Cerebellar cortex (tissue), 1 donor: ENCODE measurements at places on chromosomes 13 and 19.
A peak's percentile ranks its signal among the peaks of the same experiment; 100 is the strongest.

DNA sequence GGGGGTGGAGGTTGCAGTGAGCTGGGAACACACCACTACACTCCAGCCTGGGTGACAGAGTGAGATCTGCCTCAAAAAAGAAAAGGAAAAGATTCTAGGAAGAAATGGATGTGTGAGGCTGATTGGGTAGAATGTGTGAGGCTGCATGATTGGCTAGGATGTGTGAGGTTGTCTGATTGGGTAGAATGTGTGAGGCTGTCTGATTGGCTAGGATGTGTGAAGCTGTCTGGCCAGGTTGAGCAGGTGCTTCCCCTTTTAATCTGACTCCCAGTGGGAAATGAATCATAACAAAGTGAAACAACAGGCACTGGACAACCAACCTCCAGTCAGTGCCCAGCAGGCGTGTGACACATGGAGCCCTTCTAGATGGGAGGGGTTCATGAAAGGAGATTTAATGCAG, 14.7 kb downstream of the C13orf46 start:
- DNase-seq = no peak

DNA sequence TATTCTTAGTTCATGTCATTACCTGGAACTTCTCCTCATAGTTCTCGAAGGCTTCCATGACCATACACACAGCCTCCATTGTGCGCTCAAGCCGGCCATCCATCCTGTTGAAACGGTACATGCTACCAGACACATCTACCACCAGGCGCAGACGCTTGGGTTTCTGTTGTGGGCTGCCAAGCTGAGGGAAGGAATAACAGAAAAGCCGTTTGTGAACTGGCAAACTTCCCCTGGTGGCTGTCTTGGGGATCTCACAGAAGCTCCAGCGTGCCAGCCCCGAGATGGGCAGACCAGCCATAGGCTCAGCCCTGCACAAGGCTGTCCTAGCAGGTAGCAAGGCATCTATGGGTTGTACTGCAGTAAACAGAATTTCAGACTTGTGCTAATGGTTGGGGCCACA, 130.1 kb downstream of the RGCC start:
- no peak for DNase-seq

GRCh38 chr19:4284176-4284958, 5.3 kb downstream of the SHD start:
- peak; percentile 56 for DNase-seq

- DNase-seq = no peak
These were observed 496.7 kb downstream of the COG6 start for GRCh38 chr13:40152145-40152544.

- peak; percentile 56 for DNase-seq
These were observed 27.8 kb downstream of the ANKRD10 start for GRCh38 chr13:110886870-110887596.

GRCh38 chr13:49627831-49628652, at the start of gene ARL11:
Gene ARL11, plus strand, starts transcription at chr13:49628507. Its CDS starts 1,941 bp downstream, at chr13:49630448.
- DNase-seq = no peak

- peak; percentile 42 for DNase-seq
These were observed 3.9 kb downstream of the MBNL2 start for GRCh38 chr13:97226013-97226412.

DNA sequence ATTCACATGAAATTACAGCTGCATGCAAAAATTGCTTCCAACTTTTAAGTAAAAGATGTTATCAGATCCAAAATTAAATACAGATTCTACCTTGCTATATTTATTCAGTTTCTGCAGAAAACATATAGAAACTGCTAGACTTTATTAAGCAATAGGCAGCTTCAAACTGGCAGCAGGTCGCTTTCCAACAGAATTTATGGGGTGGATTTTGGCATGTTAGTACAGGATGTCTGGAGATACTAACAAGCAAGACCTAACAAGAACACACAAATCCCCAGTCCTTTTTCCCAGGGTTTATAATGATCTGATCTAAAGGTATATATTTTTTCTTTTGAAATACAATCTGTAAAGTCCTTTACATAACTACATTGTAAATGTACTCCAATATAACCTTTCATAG, 27.5 kb downstream of the TBC1D4 start:
- no peak for DNase-seq

- DNase-seq = no peak
These were observed 1.1 kb upstream of the MRPL34 start for GRCh38 chr19:17304386-17305215.

DNA sequence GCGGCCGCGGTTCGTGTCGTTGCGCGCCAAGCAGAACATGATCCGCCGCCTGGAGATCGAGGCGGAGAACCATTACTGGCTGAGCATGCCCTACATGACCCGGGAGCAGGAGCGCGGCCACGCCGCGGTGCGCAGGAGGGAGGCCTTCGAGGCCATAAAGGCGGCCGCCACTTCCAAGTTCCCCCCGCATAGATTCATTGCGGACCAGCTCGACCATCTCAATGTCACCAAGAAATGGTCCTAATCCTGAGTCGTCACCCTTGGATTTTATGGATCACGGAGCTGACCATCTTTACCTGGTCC, 475 bp downstream of the MRPL57 start:
- DNase-seq = no peak

- DNase-seq = no peak
These were observed 1.3 kb downstream of the PNMA8B start for GRCh38 chr19:46494146-46494940.

DNA sequence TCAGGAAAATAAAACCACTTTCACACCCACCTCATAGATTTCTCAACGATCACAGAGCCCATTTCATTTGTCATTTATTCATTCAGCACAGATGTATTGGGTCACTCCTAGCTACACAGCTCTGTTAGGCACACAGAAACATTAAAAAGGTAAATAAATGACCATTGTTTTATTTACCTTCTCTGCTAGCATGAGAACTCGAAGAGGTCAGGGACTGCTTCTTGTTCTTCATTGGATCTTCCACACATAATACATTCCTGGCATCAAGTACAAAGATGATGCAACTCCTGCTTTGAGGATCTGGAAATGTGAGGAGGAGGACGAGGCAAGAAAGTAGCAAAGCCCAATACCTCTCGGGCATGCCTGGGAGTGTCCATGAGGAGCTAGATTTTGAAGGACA, 168.1 kb downstream of the RBM26 start:
- DNase-seq = no peak

DNA sequence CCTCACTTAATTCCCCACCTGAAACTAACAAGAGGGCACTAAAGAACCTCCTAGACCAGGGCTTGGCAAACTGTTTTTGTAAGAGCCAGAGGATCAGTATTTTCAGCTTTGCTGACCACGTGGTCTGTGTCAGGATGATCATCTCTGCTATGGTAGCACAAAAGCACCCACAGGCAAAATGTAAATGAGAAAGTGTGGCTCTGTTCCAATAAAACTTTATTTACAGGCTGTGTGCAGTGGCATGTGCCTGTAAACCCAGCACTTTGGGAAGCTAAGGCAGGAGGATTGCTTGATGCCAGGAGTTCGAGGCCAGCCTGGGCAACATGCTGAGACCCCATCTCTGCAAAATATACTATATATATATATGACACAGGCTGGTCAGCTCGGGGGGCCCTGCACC, 31.2 kb downstream of the DNMT1 start:
- no peak for DNase-seq

DNA sequence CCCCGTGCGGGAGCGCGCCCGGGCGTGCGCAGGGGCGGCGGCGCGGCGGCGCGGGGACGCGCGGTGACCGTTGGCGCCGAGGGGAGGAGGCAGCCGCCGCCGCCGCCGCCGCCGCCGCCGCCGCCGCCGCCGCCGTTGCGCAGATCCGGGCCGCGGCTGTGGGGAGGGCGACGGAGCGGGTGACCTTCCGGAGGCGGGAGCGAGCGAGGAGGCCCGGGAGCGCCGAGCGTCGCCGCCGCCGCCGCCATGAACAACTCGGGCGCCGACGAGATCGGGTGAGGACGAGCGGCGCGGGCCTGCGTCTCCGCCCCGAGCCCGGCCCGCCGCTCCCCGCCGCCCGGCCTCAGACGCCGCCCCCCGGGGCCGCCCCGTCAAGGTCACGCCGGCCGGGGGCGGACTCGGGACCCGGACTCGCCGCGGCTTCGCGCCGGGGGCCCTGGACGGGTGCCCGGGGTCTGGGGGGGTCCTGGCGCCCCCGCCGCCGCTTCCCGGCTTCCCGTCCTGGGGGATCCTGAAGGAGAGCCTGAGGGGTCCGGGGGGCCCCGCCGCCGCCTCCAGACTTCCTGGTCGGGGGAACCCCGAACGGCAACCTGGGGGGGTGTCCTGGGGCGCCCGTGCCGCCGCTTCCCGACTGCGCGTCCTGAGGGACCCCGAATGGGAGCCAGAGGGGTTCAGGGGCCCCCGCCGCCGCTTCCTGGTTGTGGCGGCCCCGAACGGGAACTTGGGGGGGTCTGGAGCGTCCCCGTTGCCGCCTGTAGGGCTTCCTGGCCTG, at the start of gene DAZAP1:
Gene DAZAP1, plus strand, starts transcription at position 59 of the 772 bp plus-strand sequence. Its CDS starts 188 bp downstream, at position 247.
- DNase-seq = no peak

DNA sequence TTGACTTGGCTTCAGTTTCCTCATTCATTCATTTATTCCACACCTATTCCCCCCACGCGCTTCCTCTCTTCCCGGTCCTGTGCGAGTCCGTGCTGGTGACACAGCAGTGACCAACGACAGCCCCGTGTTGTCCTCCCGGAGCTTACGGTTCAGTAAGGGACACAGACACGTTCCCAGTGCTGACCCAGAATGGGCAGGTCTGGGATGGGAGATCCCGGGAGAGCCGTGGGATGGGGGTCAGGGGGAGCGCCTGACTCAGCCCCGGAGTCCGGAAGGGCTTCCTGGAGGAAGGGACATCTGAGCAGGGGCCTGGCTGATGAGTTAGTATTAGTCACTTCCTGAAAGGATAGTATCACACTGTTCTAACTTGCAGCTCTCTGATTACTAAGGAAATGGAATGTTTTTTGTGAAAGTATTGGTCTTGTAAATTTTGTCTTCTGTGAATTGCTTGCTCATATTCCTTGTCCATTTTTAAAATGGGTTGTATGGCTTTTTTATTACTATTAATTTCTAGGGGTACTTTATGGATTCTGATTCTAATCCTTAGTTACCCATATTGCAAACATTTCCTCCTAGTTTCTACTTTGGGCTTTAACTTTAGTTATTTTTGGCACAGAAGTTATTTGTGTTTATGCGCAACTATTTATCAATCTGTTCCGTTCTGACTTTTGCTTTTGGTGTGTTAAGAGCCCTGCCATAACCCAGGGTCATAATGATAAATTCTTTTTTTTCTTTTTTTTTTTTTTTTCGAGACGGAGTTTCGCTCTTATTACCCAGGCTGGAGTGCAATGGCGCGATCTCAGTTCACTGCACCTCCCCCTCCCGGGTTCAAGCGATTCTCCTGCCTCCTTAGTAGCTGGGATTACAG, 708 bp upstream of the ERCC1 start:
- no peak for DNase-seq

GRCh38 chr19:988081-988480, 3.9 kb downstream of the WDR18 start:
- DNase-seq = no peak
